ENCODE measurements at places on chromosomes 13 and 19.

DNA sequence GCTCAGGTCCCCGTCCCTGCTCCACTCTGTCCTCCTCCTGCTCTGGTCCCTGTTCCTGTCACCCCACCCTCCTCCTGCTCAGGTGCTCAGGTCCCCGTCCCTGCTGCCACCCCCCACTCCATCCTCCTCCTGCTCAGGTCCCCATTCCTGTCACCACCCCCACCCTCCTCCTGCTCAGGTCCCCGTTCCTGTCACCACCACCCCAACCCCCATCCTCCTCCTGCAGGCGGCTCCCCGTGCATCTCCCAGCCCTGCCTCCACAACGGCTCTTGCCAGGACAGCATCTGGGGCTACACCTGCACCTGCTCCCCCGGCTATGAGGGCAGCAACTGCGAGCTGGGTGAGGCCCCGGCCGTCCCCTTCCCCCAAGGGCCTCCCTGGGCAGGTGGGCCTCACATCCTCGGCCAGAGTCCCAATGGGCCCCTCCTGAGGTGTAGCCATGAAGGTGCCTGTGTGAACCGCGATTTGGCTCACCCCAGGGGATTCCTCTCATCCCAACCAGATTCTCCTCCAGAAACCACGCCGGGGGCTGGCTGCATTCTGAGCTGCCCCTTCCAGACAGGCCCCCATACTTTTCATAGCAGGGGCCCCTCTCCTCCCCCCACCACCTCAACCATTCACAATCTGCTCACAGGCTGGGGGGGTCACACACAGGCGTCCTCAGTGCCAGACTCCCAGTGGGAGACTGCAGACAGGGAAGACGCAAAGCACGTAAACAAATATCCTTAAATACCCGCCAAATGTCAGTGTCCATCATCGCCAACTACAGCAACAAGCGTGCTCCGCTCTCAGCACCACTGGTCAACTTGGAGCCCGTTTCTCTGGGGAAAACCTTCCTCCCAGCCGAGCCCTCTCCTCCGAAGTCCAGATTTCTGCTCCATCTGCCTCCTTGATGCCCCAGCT lies 4.6 kb downstream of the PROZ start:
- no peak for DNase-seq

DNA sequence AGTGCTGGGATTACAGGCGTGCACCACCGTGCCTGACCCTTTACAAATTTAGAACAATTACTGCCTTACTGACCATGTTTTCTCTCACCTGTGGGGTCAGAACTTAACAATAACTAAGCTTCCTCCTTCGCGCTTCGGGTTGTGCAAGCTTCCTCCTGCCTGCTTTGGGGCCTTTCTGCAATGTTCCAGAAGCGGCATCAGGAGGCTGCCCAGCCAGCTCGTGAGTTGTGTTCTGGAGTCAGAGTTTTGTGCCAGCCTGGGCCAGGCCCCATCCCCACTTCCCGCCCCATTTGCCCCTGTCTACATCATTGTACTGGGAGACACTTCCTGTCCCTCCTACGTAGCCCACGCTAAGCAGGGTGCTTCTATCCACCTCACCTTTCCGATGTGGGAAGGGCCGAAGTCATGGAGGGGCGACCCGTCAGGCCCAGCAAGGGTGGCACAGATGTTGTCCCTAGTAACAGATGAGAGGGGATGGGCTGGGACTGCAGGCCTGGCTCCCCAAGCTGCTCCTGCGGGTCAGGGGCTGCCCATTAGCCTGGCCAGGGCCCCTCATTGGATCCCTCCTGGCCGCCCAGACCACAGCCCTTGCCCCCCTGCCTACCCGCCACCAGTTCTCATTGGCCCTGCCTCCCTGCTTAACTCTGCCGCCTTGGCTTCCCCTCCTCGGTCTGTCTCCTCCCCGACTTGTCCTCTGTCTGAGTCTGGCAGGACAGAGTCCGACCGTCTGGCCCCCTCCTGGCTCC lies 13.4 kb downstream of the UHRF1 start:
- no peak for DNase-seq

DNA sequence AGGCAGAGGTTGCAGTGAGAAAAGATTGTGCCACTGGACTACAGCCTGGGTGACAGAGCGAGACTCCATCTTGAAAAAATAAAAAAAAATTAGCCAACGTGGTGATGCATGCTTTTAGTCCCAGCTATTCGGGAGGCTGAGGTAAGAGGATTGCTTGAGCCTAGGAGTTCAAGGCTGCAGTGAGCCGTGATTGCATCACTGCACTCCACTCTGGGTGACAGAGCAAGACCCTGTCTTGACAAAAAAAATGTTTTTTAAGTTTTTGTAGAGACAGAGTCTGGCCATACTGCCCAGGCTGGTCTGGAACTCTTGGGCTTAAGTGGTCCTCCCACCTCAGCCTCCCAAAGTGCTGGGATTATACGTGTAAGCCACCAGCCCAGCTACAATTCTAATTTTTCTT lies 22.4 kb upstream of the LSM14A start:
- no peak for DNase-seq

DNA sequence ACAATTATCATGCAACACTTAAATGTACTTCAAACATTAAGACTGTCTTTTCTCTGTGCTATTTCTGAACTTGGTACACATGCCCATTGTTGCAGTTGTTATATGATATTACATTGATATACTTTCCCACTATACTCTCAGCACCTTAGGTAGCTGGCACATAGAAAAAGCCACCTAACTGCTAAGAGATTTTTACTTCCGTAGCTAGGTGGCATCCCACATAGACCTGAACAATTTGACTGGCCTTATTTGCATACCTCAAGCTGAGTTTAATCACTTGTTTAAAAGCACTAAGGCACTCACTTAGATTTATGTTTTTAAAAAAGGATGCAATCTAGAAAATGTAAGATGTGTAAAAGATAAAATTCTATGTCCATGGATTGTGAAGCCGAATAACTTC lies 194.2 kb downstream of the POU4F1 start:
- DNase-seq, result no peak

DNA sequence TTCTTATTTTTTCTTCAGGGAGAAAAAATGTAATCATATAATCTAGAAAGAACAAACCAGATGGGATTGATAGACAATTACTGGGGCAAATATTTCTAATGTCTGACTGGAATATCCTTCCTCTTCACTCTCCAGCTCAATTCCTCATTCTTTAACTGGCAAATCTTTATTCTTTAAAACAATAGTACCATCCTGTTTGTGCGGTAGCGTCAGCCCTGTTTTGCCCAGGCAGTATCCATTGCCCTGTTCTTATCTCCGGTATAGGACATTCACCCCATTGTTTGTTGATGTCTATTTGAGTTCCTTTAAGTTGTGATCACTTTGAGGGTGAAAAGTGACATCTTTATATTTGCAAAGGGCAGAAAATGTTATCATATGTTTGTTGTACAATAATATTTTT lies 185.4 kb downstream of the POSTN start:
- DNase-seq, result no peak

DNA sequence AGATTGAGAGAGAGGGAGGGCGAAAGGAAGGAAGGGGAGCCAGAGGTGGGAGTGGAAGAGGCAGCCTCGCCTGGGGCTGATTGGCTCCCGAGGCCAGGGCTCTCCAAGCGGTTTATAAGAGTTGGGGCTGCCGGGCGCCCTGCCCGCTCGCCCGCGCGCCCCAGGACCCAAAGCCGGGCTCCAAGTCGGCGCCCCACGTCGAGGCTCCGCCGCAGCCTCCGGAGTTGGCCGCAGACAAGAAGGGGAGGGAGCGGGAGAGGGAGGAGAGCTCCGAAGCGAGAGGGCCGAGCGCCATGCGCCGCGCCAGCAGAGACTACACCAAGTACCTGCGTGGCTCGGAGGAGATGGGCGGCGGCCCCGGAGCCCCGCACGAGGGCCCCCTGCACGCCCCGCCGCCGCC lies at the start of gene TNFSF11:
TNFSF11 (plus strand) TSS at position 142 of the 400 bp plus-strand sequence; CDS start at position 294, 152 bp downstream.
- DNase-seq, result no peak

DNA sequence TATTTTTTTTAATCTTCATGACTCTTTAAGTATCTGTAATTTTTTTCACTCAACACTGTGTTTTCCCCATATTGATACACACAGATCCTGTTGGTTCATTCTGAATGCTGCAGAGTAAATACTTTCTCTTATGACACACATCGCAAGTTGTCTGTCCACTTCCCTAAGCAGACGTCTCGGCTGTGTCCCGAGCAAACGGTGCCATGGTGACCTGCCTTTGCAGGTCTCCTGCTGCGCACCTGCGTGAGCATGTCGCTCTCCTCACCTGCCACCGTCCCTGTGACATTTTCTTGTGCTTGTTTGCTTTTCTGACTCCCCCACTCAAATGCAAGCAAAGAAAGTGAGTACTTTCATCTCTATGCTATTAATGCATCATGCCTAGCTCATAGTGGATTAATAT lies 57.8 kb downstream of the CCDC70 start:
- no peak for DNase-seq

GRCh38 chr13:20174656-20175405 lies 14.0 kb upstream of the GJA3 start:
- no peak for DNase-seq

- no peak for DNase-seq
These were observed 11.3 kb downstream of the DDX39A start for GRCh38 chr19:14407605-14408484.

- no peak for DNase-seq
These were observed 16.7 kb downstream of the TMTC4 start for GRCh38 chr13:100657881-100658315.

DNA sequence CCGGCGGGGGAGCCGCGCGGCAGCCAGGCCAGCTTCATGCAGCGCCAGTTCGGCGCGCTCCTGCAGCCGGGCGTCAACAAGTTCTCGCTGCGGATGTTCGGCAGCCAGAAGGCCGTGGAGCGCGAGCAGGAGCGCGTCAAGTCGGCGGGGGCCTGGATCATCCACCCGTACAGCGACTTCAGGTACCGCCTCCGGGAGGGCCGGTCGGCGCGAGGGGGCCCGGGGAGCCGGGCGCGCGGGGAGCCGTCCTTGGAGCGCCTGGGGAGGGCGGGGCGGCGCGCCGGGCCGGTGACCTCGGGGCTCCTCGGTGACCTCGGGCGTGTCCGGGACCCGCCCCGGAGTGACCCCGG lies 690 bp downstream of the HCN2 start:
- no peak for DNase-seq

DNA sequence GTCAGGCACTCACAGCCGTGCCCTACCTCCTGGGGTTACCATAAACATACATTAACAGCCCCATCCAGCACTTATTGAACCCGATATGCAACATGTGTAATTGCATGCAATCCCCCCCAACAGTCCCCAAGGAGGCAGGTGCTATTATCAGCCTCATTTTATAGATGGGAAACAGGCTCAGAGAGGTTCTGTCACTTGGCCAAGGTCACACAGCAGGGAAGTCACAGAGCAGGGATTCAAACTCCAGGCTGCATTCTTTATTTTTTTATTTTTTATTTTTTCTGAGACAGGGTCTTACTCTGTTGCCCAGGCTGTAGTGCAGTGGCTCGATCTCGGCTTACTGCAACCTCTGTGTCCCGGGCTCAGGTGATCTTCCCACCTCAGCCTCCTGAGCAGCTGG lies 38.4 kb upstream of the TNFAIP8L1 start:
- DNase-seq, result no peak

DNA sequence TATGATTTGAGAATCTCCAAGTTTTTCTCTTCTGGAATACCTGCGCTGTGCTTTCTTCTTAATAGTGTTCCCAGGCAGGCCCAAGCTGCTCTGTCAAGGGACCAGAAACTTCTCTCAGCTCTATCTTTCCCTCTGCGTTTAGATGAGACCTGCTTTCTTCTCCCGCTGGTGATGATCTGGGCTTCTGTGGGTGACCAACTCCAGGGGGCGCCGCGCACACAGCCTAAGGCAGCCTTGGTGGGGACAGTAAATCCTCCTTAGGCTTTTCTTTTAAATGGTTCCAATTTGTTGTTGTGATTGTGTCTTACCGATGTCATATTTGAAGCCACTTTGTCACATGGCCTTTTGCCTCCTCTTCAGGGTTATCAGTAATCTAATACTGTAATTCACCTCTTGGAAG lies 439.4 kb upstream of the KLF12 start:
- no peak for DNase-seq

DNA sequence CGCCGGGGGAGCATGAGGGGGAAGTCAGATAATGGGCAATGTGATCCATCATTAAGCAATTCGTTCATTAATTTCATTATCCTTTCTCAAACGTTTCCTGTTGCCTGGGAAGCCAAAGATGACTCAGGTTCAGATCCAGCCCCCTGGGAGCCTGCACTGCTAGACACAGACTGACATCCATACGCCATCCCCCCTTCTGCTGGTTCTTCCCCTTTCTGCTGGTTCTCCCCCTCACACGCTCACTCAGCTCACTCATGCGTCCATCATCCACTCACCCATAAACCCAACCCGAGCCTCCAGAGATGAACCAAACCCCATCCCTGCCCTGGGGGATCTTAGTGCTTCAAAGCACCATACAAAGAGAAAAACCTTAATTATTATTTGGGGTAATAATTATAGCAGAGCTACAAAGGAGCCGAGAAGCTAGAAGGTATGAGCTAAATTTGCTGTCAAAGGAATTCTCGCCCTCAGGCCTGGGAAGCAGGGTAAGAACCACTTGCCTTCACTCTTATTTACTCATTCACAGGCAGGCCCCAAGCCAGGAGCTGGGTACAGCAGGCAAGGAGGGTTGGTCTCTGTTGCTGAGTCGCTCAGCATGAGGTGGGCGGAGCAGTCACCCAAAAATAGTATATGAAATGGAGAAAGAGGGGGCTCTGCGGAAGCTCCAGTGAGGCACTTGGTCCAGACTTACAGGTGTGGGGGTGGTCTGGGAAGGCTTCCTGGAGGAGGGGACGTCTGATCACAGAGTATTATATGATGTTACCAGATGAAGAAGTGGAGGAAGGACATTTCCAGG lies 7.0 kb upstream of the ZNF444 start:
- DNase-seq, result no peak

DNA sequence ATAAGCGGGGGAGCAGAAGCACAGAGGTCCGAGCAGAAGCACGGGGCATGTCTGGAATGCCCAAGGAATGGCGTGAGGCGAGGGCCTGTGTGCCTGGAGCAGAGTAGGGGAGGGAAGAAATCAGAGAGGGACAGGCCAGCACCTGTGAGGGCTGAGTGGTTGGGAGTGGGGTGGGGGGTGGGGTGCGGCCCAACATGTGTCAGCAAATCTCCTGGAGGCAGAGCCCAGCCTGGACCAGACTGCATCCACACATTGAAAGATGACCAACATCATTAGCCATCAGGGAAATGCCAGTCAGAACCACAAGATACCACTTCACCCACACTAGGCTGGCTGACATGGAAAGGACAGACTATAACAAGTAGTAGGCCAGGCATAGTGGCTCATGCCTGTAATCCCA lies 11.2 kb downstream of the CLASRP start:
- no peak for DNase-seq

GRCh38 chr19:57755031-57755430 lies 8.4 kb downstream of the ZNF776 start:
- no peak for DNase-seq

- DNase-seq, result no peak
These were observed 89.7 kb upstream of the TRPC4 start for GRCh38 chr13:37959284-37959683.

DNA sequence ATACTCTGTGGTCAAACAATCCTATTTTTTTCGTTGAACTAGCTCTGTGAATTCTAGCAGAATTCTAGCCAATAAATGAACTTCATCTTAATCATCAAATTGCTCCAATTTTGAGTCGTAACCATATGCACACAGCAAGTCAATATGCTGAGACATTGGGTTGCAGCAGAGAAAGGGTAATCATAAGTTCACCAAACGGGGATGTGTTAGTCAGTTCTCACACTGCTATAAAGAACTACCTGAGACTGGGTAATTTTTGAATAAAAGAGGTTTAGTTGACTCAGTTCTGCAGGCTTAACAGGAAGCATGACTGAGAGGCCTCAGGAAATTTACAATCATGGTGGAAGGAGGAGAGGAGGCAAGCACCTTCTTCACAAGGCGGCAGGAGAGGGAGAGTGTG lies 67.7 kb upstream of the ABCC4 start:
- DNase-seq, result no peak

Measured in left forelimb (tissue), 1 donor.